Body of pancreas (tissue), 4 donors: ENCODE measurements at places on chromosomes 6 and 20. TPM values are rescaled to one million over a fixed set of nuclear protein-coding genes. Genes with fewer than 3 reads are reported as not detected.

GRCh38 chr20:43749734-43750294 is 23.0 kb upstream of the GTSF1L start:
- DNase-seq, result peak; percentile 84

DNA sequence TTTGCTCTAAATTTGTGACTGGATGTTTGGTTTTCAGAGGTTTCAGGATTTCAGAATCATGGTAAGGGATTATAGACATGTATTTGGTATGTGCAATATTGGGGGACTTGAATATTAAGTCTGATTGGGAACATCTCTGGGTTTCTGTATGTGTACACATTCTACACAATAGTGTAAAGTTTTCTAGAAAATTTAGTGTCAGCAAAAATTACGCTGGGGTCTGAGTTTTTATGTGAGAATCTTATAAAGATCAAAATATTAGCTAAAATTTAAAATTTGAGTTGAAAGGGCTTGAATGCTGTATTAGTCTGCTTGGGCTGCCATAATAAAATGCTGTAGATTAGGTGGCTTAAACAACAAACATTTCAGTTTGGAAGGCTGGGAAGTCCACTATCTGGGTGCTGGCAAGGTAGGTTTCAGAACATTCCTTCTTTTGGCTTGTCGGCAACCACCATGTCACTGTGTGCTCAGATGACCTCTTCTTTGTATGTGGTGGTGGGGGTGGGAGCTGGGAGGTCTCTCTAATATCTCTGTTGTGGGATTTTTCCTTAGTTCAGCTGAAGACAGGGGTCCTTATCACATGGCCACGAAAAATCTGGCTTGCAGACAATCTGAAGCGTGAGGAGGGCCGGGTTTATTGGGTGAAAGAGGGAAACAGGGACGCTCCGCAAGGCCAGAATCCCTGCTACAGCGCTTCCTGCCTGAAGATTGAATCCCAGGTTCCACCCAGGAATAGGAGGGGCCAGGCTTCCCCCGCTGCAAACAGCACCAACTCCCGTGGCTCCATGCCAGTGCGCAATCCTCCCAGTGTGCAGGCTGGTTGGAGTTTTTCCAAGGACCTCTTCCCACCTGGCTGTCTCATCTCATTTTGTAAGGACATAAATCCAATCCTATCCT is 299.7 kb downstream of the PLCB1 start:
- DNase-seq, result peak; percentile 16

DNA sequence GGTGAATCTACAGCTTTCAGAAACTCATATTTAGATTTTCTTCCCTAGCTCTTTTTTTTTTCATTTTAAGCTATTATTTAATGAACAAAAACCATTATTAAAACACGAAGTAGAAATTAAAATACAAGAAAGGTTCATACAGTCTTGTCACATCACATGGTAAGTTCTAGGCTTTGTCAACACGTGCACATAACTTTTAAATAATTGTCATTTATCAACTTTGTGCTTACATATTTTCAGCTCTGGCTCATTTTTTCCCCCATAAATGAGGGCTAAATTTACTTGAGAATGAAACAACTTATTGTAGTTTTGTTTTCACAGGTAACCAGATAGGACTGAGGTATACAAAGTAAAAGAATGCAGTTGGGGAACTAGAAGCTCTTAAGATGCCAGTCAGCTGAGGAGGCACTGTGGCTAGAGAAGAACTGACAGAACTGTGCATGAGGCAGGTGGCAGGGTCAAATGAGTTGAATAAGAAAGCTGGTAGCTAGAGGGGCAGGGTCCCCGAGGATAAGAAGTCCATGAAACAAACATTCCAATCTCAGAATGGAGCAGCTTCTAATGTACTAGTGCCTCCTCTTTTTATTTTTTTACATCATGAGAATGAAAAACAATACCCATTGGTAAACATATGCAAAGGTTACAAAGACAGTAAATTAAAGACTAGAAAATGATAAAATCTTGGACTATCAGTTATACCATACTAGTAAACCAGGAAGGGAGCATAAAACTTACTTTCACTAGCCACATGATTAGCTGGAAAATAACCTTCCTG is 141.5 kb downstream of the MYB start:
- no peak for DNase-seq

GRCh38 chr6:81634155-81634880 is 118.2 kb downstream of the TENT5A start:
- DNase-seq, result no peak

GRCh38 chr6:105844275-105844883 is 241.8 kb upstream of the PRDM1 start:
- no peak for DNase-seq

DNA sequence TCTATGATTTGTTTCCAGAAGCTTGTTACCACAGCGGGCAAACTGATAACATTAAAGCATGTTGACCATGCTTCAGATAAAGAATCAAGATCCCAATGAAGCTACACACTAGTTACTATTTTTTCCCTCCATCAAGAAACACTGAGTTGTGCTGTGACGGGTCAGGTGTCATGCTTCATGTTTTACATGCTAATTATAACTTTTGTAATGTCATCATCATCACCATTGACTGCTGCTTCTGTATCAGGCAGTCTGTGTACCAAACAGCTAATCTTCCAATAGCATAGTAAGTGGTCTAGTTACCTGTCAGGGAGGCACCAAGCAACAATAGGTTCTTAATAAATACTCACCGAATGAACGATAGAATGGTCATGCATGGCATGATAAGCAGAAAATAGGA is 388.1 kb downstream of the THBS2 start:
- DNase-seq, result no peak

The BCAS1 gene
- total RNA-seq, result 2.1 TPM

The GPANK1 gene
- total RNA-seq, result 8.9 TPM

The GABRR2 gene
- total RNA-seq, result 0.52 TPM

The FILIP1 gene
- 6.5 TPM for total RNA-seq

The CBLN4 gene
- 0.26 TPM for total RNA-seq

The COL10A1 gene
- total RNA-seq, result 4.9 TPM
